ENCODE measurements at places on chromosomes 3 and 15.

- DNase-seq = no peak
Observed at GRCh38 chr3:139127101-139127500, 82.4 kb upstream of the PRR23C start.

- no peak for DNase-seq
Observed at GRCh38 chr3:133649486-133650068, 12.2 kb downstream of the TOPBP1 start.

DNA sequence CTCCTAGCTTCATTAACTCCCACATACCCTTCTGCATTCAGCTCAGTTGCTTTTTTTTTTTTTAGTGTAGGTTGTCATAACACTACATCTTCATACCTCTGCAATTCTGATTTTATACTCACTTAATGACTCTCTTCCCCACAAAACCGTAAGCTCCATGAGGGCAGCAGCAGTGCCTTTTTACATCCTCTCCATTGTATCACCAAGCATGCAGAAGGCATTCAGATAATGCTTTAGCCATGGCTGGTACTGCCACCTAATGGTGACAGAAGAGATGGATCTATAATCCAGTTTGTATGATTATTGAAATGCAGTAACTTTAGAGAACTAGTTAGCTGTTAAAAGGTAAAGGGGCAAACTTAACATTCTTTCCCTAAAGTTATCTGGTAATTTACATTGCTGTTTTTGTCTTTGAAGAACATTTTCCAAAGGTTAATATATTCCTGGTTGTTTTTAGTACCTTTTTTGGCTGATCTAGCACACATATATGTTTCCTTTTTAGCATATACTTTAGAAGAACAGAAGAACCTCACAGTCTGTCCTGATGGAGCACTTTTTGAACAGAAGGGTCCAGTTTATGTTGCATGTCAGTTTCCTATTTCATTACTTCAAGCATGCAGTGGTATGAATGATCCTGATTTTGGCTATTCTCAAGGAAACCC, 36.8 kb downstream of the ATP1B3 start:
- no peak for DNase-seq

DNA sequence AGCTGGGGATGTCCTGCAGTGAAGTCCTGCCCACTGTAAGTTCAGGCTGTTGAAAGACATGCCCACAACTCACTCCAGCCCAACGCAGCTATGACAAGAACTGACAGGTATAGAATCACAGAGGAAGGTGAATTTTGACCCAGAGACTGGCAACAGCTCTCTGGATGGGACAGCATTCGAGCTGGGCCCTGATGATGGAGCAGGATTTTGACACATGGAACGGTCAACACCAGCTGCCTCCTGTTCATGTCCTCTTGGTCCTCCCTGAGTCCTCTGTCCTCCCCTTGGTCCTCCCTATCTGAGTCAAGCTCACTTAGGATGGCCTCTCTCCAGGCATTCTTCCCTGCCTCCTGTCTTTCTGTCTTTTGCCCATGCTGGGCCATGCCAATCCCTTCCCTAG, 15.2 kb upstream of the ACAN start:
- no peak for DNase-seq

- DNase-seq = no peak
Observed at GRCh38 chr3:64650096-64650622, 37.6 kb downstream of the ADAMTS9 start.

DNA sequence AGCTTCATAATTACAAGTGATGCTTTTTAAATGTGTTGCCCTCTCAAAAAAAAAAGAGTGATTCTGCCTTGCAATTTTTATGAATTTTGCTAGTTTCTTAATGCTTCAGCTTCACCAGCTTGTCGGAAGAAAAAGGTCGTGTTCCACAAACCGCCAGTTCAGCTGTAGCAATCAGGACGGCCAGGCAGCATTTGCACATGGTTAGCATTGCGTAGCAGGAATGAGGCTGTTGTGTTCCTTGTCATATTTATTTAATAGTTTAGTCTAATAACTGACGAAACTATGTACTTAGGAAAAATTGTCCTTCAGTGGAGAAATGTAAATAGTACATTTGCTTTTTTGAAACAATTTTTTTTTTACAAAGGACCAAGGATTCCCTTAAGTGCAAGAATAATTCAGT, 64.9 kb upstream of the SELENOK start:
- no peak for DNase-seq

- DNase-seq = no peak
Observed at GRCh38 chr3:101043687-101044078, 50.5 kb upstream of the ABI3BP start.

All from femur (tissue), 1 donor.